ENCODE measurements at places on chromosomes 16 and 17.

DNA sequence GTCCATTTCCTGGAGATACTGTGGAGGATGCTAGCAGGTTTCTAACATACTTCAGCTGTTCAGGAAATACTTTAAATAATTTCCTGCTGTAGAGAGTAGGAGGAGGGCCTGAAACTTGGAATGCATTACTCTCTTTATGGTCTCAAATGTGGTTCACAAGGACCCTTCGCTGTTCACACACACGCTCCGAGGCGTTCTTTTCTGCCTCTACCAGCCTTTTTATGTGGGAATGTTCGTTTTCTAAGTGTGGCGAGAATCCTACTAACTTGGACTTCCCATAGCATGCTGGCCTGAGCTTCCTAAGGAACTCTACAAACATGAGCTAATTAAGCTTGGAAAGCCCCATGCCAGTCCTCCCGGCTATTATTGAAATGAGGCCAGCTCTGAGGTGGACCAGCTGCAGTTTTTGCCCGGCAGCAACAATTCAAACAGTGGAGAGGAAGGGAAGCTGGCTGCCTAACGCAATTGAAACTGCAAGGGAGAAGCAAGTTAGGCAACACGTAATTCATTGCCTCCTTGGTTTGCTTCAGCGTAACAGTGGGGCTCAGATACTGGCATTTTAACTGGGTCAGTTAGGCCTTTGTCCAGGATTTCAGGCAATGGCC, 18.9 kb downstream of the KPNA2 start:
- DNase-seq: no peak

- DNase-seq: no peak
These were observed 50.2 kb downstream of the WSB1 start for GRCh38 chr17:27343977-27344607.

GRCh38 chr17:12431188-12431587, 234.5 kb upstream of the MYOCD start:
- DNase-seq: no peak

- no peak for DNase-seq
These were observed 6.1 kb downstream of the KIF19 start for GRCh38 chr17:74332017-74332650.

DNA sequence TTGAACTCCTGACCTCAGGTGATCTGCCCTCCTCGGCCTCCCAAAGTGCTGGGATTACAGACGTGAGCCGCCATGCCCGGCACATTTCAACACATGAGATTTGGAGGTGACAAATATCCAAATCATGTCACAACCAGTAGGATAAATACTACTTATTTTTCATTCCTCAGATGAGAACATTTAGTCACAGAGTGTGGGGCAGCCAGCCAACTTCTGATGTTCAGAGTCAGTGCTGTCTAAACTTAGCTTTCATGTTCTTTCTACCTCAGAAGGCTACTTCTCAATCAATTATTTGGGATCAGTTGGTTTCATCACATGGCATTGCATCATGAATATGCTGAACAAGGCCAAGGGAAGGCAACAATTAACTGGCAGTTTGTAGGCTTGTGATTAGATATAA, 134.5 kb downstream of the CDH13 start:
- DNase-seq: no peak

- DNase-seq: peak; percentile 79
These were observed 2.8 kb downstream of the KDM6B start for GRCh38 chr17:7836596-7837407.

DNA sequence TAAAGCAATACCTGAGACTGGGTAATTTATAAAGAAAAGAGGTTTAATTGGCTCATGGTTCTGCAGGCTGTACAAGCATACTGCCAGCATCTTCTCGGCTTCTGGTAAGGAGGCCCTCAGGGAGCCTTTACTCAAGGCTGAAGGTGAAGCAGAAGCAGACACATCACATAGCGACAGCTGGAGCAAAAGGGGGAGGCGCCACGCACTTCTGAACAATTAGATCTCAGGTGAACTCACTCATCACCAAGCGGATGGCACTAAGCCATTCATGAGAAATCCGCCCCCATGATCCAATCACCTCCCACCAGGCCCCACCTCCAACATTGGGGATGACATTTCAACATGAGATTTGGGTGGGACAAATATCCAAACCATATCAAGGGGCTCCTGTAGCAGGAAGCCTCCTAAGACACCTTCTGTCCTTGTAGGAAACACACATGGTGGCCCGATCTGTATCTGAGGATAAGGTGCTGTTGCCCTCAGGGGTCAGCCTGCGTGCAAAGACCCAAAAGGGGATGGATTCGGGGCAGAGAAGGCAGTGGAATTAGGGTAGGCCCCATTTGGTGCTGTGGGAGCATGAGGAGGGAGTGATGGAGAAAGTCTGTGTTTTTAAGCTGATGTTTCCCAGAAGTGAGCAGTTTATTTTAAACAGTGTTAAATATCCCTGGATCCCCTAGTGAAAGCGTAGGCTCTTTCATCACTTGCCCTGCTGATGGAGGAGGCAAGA, 23.0 kb downstream of the IL21R start:
- no peak for DNase-seq

DNA sequence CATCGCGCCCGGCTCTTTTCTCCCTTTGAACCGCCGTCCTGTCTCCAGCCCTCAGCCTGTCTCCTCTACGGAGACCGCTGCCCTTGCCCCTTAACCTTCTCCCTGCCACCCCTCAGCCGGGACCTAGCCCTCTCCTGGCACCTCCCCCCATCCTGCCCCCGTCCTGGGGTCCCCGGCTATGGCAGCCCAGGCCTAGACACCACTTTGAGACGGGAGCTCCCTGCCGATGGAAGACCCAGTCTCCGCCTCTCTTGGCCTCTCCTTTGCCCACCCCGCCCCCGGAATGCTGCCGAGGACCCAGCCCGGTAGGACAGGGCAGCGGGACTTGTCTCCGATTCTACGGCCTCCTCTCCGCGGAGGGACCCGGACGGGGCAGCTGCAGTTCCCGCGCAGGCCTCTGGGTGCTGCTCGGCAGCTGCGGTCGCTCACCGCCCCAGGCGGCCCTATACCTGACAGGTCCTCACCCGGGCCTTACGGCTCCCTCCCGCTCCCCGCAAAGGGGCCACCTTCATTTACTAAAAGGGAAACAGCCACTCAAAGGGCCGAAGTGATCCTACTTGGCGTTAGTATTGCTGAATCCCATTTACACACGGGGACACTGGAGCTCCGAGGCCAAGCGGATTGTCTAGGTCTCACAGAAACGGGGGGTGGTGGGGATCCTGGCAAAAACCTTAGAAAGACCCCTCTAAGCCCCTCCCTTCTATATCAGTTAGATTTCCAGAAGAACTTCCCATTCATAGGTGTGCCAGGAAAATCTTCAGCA, 32.6 kb upstream of the TAC4 start:
- peak; percentile 54 for DNase-seq

All from RCC 7860 (cell line).